ENCODE measurements at places on chromosomes 11 and 22. TPM values are rescaled to one million over a fixed set of nuclear protein-coding genes. Genes with fewer than 3 reads are reported as not detected.

APOL4 gene
- 0.37 TPM for total RNA-seq

C1QTNF5 gene
- total RNA-seq, result 22.6 TPM

SYT8 gene
- not detected for total RNA-seq

GSC2 gene
- total RNA-seq, result not detected

All from aortic smooth muscle cell (primary cell).